IMR-90 (cell line): ENCODE measurements at places on chromosomes 12 and 14.
A peak's percentile ranks its signal among the peaks of the same experiment; 100 is the strongest.

DNA sequence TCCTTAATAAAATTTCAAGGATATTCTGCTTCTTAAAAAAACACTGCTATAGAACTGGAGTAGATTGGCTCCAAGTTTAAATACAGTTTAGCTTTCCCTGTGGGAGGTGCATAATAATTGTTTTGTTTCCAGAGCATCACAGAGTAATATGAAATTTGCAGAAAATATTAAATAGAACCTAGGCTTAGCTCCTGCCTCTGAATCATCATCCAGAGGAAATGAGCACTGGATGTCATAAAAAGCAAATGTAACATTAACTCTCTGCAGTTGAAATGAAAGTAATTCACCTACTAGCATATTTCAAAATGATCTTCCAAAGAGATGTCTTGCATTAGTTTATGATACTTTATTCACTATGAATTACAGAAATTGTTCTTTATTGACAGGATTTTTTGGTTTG is 769.8 kb downstream of the C12orf50 start:
- peak; percentile 37 for DNase-seq

DNA sequence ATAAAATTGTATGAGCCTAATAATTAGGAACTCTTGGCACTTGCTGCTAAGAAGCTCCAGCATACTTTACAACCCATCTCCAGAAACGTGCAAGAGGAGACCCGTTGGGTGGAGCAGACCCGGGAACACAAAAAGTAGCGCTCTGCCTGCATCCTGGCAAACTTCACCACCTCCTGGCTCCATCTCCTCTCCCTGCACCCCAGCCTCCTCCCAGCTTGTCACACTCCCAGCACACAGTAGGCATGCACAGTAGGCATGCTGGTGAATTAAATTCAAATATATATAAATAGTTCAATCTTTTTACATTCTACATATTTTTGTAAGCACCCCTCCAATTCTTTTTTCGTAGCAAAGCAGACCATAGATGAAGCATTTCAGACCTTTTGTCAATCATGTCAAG is 1.2 kb downstream of the VSIG10 start:
- DNase-seq: no peak

DNA sequence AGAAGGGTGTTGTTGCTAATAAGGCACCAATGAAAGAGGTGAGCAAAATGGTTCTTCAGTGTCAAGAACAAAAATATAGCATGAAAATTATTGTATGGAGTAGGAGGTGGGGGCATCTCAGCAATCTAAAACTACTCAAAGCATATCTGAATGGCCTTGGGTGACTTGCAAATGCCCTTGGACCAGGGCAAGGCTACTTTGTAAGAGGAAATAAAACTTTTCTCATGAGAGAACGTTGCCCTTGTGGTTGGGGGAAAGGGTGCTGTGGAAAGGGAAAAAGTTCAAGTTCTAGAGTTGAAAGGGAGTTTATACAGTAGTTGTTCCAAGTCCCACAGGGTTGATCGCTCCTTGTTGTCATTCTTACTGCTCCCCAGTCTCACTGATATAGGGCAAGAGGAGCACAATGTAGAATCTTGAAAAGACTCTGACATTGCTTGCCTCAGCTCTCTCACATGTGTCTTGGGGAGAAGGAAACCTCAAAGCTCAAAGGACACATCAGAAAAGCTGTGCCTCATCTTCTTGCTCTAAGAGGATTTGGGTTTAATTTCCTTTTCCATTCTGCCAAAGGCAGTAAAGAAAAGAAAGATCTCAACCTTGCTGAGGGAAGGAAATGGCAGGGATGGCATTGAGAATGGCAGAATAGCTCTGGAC is 270.5 kb downstream of the DUSP6 start:
- no peak for DNase-seq

- no peak for DNase-seq
These were observed 124.4 kb downstream of the DAD1 start for GRCh38 chr14:22464422-22465142.
